ENCODE measurements at places on chromosomes 13 and 19.
A peak's percentile ranks its signal among the peaks of the same experiment; 100 is the strongest.

DNA sequence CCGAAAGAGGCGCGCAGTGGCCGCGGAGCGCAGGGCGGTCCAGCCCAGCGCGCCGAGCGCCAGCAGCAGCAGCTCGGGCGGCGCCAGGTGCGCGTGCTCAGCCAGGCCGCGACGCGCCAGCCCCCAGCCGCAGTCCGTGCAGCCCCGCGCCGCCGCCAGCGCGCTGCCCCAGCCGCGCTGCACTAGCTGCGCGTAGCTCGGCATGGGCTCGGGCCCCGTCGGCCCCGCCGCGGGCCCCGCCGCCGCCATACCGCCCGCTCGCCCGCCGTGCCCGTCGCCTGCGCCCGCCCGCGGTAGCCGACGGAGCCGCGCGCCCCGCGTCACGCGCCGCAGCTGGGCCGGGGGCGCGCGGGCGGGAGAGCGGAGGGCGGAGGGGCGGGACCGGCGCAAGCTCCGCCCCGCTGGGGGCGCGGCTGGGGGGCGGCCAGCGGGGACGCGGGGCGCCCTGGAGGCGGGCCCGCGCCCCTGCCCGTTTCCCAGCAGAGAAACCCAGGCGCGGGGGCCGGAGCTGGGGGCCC, at the start of gene CERS1:
TSS of gene CERS1 (minus strand) at position 335 of the 518 bp plus-strand sequence. CDS start at position 249, 86 bp downstream.
- no peak for DNase-seq

GRCh38 chr19:17097593-17098126, 22.1 kb downstream of the MYO9B start:
- no peak for DNase-seq

DNA sequence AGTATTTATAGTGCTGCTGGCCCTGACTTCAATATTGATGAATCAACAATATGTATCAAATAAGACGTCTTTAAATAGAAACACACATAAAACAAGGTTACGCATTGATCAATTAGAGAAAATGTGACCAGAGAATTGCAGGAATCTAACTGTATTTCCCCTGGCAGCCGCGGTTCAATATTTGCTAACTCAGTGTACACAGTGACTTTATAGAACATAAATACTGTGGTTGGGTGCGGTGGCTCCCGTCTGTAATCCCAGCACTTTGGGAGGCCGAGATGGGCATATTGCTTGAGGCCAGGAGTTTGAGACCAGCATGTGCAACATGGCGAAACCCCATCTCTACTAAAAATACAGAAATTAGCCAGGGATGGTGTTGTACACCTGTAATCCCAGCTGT, 22.8 kb upstream of the UPF3A start:
- DNase-seq, result no peak

- no peak for DNase-seq
These were observed 214.1 kb downstream of the COL4A1 start for GRCh38 chr13:110092831-110093247.

GRCh38 chr13:100721885-100722512, 47.4 kb upstream of the TMTC4 start:
- DNase-seq, result peak; percentile 61

DNA sequence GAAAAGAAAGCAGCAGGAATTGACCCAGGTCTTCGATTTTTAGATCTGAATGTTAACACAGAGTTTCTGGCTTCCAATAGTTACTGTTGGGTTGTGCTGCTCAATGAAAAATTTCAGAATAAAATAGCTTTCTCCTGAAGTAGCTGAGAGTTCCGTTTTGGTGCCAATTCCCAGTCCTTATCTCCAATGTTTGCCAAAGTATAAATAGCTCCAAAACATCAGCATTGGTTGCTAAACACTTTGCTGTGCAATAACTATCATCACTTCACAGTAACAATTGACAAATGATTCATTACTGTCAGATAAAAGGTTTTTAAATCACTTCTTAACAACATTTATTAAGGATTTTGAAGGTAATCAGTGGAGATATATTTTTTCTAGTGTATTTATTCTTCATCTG, 446.0 kb downstream of the PCDH20 start:
- no peak for DNase-seq

DNA sequence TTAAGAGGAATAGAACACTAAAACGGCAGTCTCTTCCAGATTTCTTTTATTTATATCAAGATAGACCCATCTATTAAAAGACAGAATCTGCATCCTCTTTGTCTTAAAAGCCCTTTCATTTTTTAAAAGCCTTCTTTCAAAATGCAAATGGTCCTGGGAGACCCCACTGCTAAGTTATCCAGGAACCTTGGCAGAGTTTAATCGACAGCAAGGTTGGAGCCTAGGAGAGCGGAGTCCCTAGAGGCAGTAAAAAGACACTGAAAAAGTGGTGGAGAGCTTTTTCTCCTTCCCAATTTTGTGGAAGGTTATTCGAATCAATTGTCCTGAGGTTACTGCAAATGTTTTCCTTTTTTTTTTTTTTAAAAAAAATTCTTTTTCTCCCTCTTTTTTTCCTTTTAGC, 294.7 kb downstream of the NALCN start:
- DNase-seq, result no peak

Data from NCI-H187 (cell line).